ENCODE measurements at places on chromosomes 16 and 17. TPM values are rescaled to one million over a fixed set of nuclear protein-coding genes. Genes with fewer than 3 reads are reported as not detected.

Gene KRT35
- not detected for total RNA-seq

Gene RASD1
- 0.80 TPM for total RNA-seq

Gene ZG16B
- 6.5 TPM for total RNA-seq

Gene CDRT15
- total RNA-seq = not detected

Gene UBE2G1
- 83.9 TPM for total RNA-seq

Gene KRT33A
- not detected for total RNA-seq

Gene ACAP1
- 590 TPM for total RNA-seq

Gene MEOX1
- total RNA-seq = 9.0 TPM

Gene SLFN14
- total RNA-seq = not detected

Gene SEPTIN12
- total RNA-seq = not detected

Gene OR1G1
- total RNA-seq = not detected

Gene KRTAP4-1
- total RNA-seq = not detected

Gene ENPP7
- not detected for total RNA-seq

Gene LRRC37A
- total RNA-seq = 2.9 TPM

Gene CES4A
- total RNA-seq = 39.6 TPM

All from T-helper 2 cell treated with Interferon-gamma antibody and Interleukin-4, amounts not matched to agents 100 ng/mL and 5 ng/mL, for 36 hours (primary cell).